NCI-H187 (cell line): ENCODE measurements at places on chromosomes 7 and 10.

DNA sequence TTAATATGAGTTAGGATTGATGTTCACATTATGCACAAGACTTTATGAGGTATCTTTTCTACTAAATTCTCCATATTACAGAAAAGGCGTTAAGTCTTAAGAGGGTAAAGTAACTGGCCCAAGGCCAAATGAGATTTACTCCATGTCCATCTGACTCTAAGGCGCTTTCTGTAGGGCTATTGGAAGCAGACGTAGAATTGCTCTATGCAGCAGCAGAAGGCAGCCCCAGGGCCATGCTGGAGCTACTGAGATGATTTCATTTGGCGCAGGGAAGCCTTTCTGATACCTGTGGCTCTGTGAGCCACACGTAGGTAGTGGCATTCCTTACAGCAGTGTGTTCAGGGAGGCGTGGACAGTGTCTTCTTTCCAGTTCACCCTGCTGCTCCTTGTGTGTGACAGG lies 133.1 kb downstream of the SH2D4B start:
- DNase-seq, result no peak

- DNase-seq, result no peak
These were observed 84.4 kb upstream of the ANLN start for GRCh38 chr7:36305226-36305625.

DNA sequence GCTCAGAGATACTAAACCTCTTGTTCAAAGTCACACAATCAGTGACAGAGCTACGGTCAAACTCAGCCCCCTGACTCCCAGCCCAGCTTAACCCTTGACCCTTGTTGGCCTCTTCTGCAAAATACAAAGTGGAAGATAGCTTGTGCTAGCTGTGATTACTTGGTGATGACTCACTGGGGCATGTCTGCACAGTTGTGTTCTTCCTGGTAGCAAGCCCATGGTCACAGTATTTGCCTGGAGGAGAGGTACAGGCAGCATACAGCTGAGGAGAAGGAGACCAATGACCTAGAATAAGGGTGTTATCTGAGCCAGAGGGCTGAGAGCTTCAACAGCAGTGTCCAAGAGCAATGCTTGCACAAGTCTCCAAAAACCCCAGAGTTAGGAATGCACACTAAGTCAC lies 5.7 kb upstream of the HSPA12A start:
- no peak for DNase-seq

GRCh38 chr10:124943301-124944092 lies 1.6 kb downstream of the ZRANB1 start:
- no peak for DNase-seq

DNA sequence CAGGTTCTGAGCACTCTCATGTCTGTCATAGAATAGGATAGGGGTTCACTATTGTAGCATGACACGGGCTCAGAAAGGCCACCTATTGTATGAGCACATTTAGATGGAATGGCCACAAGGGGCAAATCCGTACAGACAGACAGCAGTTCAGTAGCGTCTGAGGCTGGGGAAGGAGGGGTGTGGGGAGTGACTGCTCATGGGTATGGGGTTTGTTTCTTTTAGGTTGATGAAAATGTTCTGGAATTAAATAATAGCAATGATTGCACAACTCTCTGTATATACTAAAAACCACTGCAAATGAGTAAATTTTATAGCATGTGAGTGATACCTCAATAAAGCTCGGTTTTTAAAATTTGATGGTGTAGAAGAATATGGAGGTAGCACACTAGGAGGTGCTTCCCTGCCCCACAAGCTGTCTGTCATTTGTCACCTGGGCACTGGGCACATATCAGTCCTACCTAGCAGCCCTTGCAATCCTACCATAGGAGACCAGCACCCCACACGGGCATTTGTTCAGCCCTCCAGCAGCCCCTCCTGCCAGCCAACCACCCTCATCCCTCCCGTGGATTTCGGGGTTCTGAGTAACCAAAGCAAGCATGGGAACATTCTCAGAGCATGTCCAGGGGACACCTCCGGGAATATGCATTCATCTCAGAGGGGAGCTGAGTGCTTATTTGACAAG lies 35.2 kb downstream of the KCNMA1 start:
- no peak for DNase-seq

GRCh38 chr10:23217471-23217870 lies 25.4 kb downstream of the PTF1A start:
- no peak for DNase-seq

- DNase-seq, result no peak
These were observed 9.3 kb upstream of the FAM180A start for GRCh38 chr7:135757719-135758411.

GRCh38 chr7:126606331-126606730 lies 646.4 kb downstream of the GRM8 start:
- DNase-seq, result no peak

DNA sequence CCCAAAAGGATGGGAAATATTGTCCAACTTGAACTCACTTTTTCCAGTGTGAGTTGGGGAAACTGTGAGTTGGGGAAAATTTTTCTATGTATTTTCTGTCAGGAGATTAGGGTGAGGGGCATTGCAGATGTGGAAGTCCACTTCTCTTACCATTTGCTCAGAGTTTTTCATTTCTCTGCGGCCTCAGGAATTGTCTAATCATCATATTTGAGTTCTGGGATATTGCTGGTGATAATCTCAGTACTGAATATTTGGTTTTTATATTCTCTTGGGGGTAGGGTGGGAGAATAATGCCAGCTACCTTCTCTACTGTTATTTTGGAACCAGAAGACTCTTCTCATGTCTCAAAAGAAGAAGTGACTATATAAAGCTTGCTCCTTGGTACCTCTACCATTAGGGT lies 141.3 kb upstream of the SLC13A1 start:
- DNase-seq, result no peak
